Stimulated activated CD4-positive, alpha-beta T cell treated with anti-CD3 and anti-CD28 coated beads, Interleukin-12 subunit alpha, Interleukin-12 subunit beta, amount 100 ng/mL, for 4 hours (primary cell): ENCODE measurements at places on chromosomes 6 and 20.

- no peak for DNase-seq
These were observed 113.2 kb downstream of the FAM83B start for GRCh38 chr6:54959820-54960219.

GRCh38 chr6:101146389-101146788 is 247.1 kb upstream of the GRIK2 start:
- no peak for DNase-seq

GRCh38 chr6:110509617-110510241 is 33.3 kb upstream of the SLC22A16 start:
- no peak for DNase-seq

DNA sequence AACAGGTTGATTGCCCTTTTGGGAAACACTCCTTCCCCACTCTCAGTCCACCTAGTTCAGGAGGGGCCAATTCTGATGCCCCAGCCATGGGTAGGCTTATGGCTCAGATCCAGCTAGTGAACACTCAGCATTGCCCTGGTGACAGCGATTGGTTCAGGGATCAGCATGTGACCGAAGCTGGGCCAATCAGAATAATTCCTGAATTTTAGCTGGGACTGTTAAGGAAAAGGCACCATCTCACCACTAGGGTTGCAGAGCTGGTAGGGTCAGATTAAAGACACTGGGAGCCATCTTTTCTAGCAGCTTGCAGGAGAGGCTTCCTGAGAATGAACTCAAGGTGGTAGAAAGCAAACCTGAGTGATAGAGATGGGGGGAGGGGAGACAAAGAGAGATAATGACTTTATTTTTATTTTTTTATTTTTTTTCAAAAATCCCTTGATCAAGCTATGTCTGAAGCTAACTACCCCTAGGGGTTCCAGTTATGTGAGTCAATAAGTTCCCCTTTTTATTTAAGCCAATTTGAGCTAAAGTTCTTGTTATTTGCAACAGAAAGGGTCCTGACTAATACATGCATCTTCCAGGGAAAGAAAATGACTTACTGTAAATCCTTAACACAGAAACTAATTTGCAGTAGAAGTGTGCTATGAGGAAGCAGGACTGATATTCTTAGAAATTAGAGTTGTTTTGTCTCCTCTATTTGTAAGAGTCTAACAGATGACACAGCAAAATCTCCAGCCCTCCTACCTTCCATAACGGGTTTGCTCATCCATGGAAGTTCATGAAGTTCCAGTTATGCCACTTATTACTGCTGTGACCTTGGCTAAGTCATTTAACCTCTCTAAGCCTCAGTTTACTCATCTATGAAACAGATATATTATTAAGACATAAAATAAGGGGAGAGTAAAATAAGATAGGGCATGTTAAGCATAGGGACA is 44.7 kb downstream of the EYA2 start:
- no peak for DNase-seq

- no peak for DNase-seq
These were observed 102.9 kb downstream of the SLX4IP start for GRCh38 chr20:10537850-10538480.

- no peak for DNase-seq
These were observed 493.1 kb upstream of the MAP3K7 start for GRCh38 chr6:91079969-91080368.

- no peak for DNase-seq
These were observed 123.4 kb downstream of the LY86 start for GRCh38 chr6:6711832-6712448.

GRCh38 chr6:161694995-161695394 is 421.1 kb upstream of the AGPAT4 start:
- DNase-seq: no peak
